ENCODE measurements at places on chromosomes 12 and 14.

GRCh38 chr12:101747697-101748096, 8.4 kb upstream of the SYCP3 start:
- DNase-seq, result no peak

GRCh38 chr12:109718390-109718789, 4.8 kb downstream of the FAM222A start:
- no peak for DNase-seq

DNA sequence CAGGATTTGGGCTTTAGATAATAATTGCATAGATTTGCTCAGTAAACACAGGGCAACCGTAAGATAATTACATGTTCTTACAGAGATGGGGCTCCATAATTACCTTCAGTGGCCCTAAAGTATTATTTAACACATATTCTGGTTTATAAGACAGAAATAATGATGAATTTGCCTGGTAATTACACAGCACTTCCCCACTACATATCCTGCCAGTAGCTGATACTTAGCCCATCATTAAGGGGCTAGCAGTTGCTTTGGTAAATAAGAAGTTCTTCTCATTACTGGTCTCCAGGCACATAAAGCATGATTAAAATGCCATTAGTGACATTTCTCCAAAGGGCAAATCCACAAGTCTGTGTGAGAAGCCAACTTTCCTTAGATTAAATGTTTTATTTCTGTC, 158.7 kb downstream of the NUAK1 start:
- no peak for DNase-seq

- no peak for DNase-seq
These were observed 187.4 kb upstream of the SLC16A7 start for GRCh38 chr12:59408431-59408830.

DNA sequence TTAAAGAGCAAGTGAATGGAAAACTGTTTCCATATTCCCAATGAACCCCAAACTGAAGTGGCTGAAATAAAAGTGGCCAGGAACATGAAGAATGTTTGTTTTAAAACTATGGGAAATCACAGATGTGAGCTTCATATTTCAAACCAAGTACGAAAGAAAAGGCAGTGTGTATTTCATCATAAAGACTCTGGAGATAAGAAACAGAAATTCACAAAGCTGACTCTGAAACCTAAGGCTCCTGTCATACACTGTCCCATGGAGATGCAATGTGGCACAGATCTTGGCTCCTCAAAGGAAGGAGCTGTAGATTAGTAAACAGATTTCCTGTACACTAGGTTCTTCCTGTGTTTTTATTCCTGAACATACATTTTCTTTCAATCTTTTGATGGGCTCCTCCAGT, 304.4 kb downstream of the MED13L start:
- no peak for DNase-seq

DNA sequence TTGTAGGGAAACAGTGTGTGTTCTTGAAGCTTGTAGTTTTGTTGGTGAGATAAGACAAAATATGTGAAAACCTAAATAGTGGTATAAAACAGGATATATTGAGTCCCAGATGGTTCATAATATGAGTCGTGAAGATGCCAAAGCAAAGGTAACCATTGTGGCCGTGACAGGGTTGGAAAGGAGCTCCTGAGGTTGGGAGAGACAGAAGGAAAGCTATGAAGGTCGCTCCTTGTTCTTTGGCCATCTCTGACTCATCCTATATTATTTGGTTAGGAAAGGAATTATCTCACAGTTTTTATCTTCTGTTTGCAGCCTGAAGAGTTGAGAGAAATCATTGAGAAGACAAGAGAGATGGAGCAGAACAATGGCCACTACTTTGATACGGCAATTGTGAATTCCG, 27.1 kb downstream of the ATP6V1D start:
- no peak for DNase-seq

DNA sequence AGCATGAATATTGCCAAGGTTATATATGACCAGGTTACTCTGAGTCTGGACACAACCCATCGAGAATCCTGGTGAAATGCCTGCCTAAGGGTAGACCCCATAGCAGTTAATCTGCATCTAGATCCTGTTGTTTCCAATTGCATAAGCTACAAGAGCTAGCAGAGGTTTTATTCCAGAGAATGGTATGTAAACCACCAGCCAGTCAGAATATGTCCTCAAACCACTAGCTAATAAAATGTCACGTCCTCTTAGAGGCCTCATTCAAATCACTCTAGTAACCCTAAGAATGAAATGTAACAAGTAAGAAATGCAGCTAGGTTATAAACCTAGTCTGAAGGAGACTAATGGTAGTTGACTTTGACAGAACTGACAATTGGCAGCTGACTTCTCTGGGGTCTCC, 9.0 kb upstream of the YLPM1 start:
- no peak for DNase-seq

- no peak for DNase-seq
These were observed 509.6 kb upstream of the USP15 start for GRCh38 chr12:61750604-61751003.

DNA sequence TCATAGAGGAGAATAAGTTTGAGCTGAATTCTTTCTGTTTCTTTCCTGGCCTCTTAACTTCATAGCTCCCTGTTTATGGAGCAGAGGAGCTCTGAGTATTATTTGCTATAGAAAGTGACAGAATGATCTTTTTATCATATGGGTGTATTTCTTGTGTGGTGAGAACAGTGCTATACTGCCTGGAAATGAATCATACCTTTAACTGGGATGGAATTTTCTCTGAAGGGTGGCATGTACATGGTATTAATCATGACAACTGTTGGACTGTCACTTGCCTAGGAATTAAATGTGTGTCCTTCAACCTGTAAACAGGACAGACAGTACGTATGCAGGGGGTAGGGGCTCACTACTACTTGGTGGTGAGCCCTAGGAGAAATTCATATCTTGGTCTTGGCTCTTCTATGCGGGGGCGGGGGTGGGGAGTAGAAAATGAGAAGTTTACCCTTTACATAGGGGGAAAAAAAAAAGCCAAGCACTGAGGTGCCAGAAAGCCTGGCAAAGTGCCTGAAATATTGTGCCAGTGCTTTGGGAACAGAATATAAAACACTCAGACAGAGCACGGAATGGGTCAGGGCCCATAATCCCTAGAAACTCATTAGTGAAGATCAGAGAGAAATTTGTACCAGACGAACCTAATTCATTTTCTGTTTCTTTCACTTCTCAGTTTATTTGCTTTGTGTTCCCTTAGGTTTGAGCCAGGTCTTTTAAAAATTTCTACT, 33.8 kb downstream of the ARMH4 start:
- DNase-seq, result no peak

- no peak for DNase-seq
These were observed 24.7 kb upstream of the B4GALNT1 start for GRCh38 chr12:57657744-57658143.

- DNase-seq, result no peak
These were observed 16.3 kb upstream of the MLEC start for GRCh38 chr12:120670667-120671066.

DNA sequence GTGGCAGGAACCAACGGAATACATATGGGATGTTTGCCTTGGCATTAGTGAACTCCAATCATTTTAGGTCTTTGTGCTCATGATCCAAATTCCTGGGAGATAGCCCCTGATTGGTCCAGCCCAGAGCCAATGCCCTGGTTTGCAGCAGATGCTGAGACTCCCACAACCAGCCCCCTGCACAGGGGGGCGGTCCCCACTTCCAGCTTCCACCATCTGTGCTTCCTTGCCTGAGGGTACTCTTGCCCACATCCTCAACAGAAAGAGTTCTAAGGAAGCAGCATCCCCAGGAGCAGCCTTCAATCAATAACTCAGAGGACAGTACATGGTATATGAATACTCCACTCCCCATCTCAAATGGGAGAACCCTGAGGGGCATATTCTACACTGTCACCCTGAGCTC, 39.7 kb upstream of the FICD start:
- no peak for DNase-seq

DNA sequence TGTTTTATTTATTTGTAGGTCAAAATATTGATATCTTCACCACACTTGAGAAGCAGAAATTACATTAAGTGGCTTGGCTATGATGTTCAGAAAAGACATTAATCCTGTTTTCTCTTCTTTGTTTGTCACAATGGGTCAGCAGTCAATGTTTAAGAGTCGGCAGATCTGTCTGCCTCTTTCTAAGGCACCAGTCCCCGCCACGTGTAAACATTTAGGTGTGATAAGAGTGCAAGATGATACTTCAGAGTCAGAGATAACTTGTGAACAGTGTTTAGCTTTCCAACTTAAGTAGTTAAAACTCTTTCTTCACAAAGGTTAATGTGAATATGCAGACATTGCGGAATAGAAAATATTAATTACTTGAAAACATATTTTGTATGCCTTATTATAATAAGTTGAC, 160.9 kb downstream of the OTOGL start:
- no peak for DNase-seq

GRCh38 chr12:50058743-50059312, 1.4 kb downstream of the ASIC1 start:
- no peak for DNase-seq

DNA sequence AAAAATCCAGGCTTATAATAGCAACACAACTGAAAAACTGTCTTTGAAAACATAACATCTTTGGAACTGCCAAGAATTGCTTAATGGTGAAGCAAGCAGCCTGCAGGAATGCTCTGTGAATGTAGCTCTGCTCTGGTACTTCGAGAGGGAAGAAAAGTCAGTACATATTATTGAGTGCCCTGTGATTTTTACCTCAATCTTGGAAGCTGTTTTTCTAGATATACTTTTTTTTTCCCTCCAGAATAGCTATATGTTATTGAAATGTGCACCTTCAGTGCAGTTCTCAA, 508.1 kb downstream of the PCNX1 start:
- no peak for DNase-seq

GRCh38 chr14:37087520-37087919, 84.9 kb downstream of the SLC25A21 start:
- no peak for DNase-seq

GRCh38 chr12:15794836-15795235, 5.6 kb upstream of the EPS8 start:
- no peak for DNase-seq

- DNase-seq, result no peak
These were observed 140.0 kb downstream of the MON2 start for GRCh38 chr12:62606654-62607053.

- no peak for DNase-seq
These were observed 43.0 kb downstream of the RASSF8 start for GRCh38 chr12:26001530-26001929.

DNA sequence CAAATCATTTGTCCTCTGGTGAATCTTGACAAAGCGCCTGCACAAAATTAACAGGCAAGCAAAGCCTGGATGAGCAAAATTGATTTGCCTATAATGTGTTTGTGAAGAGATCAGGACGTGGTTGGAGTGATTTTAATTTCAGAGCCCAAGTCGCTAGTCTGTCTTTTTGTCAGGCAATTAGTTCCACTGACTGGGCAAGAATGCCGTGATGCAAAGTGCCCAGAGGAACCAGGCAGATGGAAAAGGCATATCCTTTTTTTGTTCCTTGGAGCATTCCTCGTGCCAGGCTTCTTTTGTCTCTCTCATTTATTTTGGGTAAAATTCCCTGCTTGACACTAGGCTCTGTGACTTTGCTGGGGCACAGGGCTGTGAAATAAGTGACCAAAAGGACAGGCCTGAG, 65.9 kb upstream of the CCDC198 start:
- DNase-seq, result no peak

- no peak for DNase-seq
These were observed 180.4 kb upstream of the ATP2B1 start for GRCh38 chr12:89889062-89889461.

GRCh38 chr12:101045486-101046464, 164.3 kb downstream of the SLC5A8 start:
- DNase-seq, result no peak

GRCh38 chr14:103442288-103442687, 57.1 kb downstream of the MARK3 start:
- no peak for DNase-seq

- DNase-seq, result no peak
These were observed 218.6 kb upstream of the SYT1 start for GRCh38 chr12:78645956-78646355.

DNA sequence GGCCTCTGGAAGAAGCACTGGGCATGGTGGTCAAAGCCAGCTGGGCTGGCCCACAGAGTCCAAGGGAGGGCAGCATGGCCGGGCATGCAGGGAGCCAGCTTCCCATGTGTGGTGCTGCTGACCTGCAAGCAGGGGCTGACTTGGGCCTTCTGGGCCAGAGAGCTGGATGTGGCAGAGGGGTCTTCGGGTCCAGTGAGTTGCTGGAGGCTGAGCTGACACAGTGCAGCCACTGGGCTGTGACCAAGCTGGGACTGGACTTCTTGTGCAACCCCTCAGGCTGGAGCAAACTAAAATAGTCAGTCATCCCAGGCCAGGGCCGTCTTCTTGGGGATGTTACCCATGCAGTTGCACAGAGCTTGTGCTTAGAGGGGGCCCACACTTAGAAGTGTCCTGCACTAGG, 7.3 kb upstream of the RIN3 start:
- DNase-seq, result no peak

GRCh38 chr14:101865288-101865687, 99.1 kb upstream of the DYNC1H1 start:
- no peak for DNase-seq

All from Right ventricle myocardium superior (tissue), 1 donor.